ENCODE measurements at places on chromosomes 3 and 15. TPM values are rescaled to one million over a fixed set of nuclear protein-coding genes. Genes with fewer than 3 reads are reported as not detected.

The TMED3 gene
- 170 TPM for total RNA-seq

The RGMA gene
- 0.18 TPM for total RNA-seq

The MESP2 gene
- 0.28 TPM for total RNA-seq

The SEMA7A gene
- total RNA-seq, result 27.8 TPM

The CD80 gene
- not detected for total RNA-seq

The ADAMTSL3 gene
- under 0.01 TPM for total RNA-seq

The CYP11A1 gene
- total RNA-seq, result 0.28 TPM

The COL8A1 gene
- total RNA-seq, result 119 TPM

The OCA2 gene
- total RNA-seq, result under 0.01 TPM

The PP2D1 gene
- total RNA-seq, result not detected

The HRG gene
- not detected for total RNA-seq

The AMT gene
- 0.36 TPM for total RNA-seq

The NAALADL2 gene
- total RNA-seq, result 19.2 TPM

The PRICKLE2 gene
- total RNA-seq, result 14.2 TPM

The CCK gene
- not detected for total RNA-seq

- DNase-seq, result no peak
These were observed 2.8 kb upstream of the RHCG start for GRCh38 chr15:89499156-89499555.

DNA sequence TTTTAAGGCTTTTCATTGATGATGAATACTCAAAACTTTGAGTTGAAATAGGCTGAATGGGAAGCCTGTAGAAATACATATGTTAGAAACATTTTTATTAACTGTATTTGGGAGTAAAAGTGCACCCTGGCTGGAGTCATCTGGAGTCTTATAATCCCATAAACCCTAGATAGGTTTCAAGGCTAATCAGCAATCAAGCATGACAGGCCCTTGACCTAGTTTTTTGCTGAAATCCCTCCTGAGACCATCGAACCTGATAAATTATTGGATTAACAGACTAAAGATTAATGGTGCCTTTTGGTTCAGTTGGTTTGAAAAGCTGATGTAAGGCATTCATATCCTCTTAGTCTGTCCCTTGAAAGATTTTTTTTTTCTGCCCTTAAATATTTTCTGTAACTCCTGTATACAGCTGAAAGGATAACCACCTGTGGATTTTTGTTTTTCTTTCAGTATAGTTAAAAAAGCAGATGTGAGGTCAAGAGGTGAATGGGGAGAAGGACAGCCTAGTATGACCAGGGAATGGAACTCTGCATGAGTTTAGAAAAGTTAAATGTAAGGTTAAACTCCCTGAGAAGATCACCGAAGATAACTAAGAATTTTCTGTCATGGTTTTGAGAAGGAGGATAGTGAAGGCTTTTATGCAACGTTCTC, 69.4 kb upstream of the STXBP5L start:
- no peak for DNase-seq

- no peak for DNase-seq
These were observed 14.6 kb upstream of the PRKCD start for GRCh38 chr3:53146319-53146891.

- peak; percentile 92 for DNase-seq
These were observed 26.2 kb upstream of the LRTM1 start for GRCh38 chr3:54954022-54954421.

GRCh38 chr3:29686889-29687592, 406.2 kb downstream of the RBMS3 start:
- peak; percentile 80 for DNase-seq

- no peak for DNase-seq
These were observed 32.9 kb downstream of the GPR176 start for GRCh38 chr15:39887211-39887610.

DNA sequence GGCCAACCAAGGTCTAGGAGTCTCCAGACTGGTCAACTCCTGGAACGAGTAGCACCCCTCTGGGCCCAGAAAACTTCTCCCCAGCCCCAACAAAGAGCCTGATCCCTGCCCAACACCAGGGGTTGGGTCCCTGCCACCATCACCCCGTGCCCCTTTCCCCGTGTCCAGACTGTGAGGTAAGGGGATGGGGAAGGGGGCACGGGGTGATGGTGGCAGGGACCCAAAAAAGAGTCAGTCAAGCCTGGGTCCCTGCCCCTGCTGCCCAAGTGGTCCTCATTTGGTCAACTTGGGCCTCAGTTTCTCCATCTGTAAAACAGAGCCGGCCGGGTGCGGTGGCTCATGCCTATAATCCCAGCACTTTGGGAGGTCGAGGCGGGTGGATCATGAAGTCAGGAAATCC, 1.1 kb upstream of the NBEAL2 start:
- DNase-seq, result no peak

- no peak for DNase-seq
These were observed 18.7 kb upstream of the P3H2 start for GRCh38 chr3:190139365-190139764.

DNA sequence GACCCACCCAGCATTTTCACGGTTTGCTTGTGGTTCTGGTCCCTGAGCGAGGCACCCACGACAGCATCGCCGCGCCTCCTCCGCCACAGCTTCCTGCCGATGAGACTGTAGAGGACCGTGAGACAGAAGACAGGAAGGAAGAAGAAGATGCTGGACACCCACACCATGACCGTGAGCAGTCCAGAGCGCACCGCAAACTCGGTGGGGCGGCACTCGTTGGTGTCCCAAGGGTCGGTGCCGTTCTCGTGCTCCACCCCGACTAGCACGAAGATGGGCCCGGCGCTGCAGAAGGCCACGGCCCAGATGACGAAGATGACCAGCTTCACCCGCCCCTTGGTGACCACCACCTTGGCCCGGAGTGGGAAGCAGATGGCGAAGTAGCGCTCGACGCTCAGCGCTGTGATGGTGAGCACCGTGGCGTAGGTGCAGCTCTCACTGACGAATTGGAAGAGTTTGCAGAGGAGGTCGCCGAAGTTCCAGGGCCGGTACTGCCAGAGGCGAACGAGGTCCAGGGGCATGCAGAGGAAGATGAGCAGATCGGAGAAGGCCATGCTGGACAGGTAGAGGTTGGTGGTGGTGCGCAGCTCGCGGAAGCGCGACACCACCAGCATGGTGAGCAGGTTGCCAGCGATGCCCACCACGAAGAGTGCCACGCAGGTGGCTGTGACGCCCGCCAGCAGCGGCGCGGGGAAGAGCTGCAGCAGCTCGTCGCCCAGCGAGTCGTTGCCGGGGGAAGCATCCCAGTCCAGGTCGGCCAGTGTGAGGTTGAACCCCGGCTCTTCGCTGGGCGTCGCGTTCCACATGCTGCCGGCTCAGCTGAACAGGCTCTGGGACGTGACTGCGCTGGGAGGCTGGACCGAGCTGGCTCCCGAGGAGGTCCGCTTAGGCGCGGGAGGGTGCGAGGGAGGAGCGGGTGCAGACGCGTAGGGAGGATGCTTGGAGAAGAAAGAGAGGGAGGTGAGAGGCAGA, at the start of gene GHSR:
Gene GHSR (minus strand): TSS at position 846 of the 969 bp plus-strand sequence. CDS start 43 bp downstream, at position 803.
- no peak for DNase-seq

- DNase-seq, result peak; percentile 8
These were observed 151.4 kb downstream of the IGF1R start for GRCh38 chr15:98799461-98800390.

DNA sequence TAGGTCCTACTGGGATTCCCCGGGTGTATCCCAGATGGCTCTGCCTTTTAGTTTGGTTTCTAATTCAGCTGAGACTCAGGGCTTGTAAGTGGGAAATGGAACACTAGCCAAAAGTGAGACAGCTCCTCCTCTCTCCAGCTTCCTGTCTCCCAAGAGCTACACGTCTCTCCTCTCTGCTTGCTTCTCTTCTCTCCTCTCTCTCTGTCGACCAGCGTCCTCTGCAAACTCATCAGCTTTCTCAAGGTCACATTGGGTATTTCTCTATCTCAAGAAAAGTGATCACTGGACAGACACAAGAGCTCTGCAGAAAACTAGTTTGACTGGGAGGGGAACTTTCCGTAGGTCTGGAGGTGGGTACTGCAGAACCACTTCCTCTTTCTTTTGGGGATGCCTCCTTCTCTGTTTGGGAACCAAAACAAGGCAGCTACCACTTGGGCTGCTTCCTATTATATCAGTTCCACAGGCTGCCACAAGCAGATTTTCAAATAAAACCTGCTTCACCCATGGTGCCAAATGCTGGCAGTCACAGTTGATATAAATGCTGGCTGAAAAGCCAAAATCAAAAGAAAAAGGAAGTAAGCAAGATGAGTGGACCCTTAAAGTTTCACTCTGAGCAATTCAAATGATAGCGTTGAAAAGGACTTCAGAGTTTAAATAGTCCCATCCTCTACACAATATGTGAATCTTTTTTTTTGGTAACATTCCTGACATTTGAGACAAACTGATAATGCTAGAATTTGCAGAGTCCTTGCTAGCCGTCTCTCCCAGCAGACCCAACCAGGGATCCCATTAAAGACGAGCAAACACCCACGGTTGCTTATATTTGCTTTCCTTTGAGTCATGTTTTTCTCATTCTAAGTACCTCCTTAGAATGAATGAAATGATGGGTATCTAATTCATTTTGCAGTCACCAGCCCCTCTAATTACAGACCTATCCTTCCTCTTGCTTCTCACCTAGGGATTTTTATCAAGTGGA, 7.2 kb upstream of the DYNC1LI1 start:
- DNase-seq, result peak; percentile 65

DNA sequence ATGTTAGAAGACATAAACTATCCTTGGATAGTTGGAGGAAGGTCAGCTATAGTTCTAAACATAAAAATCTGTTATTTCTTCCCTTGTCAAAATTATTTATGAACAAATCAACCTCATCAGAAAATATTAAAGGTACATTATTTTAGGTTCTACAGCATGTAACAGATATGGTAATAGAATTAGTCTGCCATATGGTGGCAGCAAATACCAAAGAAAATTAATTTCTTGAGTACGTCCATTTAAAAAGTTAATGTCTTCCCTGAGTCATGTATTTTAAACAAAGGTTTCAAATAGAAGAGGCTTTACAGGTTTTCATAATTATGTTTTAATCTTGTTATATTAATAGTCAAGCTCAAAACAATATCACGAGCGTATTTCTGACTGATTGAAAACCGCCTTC, 17.9 kb upstream of the ANKRD28 start:
- peak; percentile 88 for DNase-seq

DNA sequence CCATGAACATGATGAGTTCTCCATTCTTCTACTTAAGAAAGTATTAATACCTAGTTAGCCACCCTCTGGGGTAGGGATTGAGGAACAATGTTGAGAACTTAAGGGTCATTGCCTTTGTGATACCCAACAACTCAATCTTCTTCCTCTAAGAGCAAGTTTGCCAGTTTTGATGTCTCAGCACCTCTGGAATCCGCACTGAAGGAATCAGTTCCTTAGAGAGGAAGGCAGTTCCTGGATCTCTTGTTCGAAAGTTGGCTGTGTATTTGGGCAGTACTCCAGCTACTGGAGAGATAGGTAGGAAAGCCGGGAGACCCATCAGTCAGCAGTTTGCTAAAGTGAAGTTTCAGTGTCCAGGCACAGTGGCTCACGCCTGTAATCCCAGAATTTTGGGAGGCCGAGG, 35.6 kb upstream of the MTHFS start:
- DNase-seq, result no peak

DNA sequence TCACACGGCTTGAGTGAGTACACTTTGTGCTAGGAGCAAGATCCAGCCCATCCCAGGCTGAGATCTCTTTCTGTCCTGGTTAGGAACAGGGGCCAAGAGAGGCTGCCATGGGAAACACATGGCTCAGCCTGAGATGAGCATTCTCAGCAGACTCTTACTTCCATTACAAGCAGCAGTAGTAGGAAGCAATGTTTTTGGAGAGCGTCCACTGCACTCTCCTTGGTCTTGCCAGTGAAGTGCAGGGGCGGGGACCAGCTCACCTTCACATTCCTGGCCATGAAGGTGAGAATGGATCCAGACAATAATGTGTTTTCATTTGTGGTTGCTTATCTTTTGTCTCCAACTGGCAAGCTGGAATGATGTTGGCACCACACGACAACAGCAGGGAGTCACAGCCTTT, 24.7 kb downstream of the ZNF80 start:
- no peak for DNase-seq

DNA sequence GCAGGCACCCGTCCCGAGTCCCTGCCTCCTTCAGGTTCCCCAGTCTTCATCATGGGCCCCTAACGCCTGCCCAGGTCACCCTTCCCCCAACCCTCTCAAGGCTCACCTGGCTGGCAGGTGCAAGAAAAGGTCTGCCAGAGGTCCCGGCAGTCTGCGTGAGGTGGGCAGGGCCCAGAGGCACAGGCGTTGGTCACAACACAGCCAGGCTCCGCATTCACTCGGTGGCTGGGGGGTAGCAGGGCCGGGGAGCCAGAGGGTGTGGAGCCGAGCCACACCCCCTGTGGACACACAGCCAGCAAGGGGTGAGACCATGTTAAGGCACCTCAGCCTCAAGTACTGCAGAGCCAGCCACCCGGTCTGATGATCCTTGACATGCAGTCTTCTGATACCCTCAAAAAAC, 10.9 kb downstream of the CELSR3 start:
- DNase-seq, result no peak

- DNase-seq, result no peak
These were observed 3.6 kb downstream of the RTP2 start for GRCh38 chr3:187698499-187699399.

DNA sequence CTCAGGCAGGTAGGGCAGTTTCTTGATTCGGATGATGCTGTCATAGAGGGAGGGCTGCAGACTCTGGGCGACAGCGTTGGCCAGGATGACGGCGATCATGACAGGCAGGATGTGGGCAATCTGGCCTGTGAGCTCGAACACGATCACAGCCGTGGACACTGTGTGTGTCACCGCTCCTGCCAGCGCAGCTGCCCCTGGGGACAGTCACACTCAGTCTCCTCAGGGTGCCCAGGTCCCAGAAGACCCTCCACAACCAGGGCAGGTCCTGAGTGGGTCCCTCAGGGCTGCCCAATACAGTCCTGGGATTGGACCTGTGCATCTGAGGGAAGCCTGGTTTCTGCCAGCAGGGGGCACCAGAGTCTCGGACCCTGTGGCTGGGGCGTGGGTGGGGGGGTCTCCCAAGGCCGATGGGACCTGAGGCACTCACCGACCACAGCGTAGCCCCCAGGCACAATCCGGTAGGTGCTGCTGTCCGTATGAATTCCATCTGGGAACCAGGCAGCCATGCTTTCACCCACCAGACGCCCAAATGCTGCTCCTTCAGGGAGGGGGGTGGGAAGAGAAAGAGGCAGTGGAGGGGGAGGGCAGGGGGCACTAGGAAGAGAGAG, 7.2 kb downstream of the CLCN2 start:
- no peak for DNase-seq

DNA sequence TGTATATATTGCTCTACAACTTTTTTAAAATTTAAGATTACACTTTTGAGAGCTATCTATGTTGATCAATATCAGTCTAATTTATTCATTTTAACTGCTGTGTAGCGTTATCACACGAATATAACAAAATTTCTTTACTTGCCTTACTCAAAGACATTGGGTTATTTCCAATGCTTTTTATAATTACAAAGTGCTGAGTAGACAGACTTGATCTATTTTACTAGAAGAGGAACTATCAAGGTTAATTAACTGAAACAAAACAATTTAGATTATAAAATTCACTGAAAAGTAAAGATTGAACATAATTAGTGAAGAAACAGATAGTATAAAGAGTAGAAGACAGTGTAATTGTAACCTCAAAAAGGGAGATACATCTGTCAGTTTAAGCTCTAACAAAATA, 105.5 kb downstream of the TGFBR2 start:
- no peak for DNase-seq
